ENCODE measurements at places on chromosomes 4 and X.

DNA sequence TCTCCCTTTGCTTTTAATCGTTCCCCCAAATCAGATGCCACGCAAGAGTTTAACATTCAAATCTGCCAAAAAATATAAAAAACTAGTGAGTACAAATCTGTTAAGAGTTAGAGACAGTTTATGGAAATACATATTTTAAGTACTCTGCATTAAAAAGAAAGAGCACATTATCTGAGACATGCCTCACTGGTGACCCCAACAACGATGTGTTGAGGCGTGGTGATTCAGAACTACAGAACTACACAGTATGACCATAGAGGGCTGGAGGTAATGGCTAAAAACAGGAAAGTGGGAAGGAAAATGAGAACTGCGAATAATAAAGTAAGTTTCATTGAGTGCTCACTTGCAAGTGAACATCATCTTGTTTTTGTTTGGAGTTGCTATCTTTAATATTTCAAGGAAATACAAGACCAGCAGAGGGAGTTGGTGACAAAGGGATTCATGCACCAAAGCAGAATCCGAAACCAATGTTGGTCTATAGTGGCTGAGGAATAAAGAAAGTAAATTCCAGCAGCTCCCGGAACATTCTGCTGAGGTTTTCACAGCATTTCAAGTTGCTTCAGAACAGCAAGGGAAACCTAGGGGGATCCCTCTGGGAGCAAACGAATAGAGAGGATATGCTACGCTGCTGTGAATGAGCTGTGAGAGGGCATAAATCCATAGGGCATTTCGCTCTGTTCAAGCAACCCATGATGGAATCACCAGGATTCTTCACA is 92.2 kb downstream of the DCHS2 start:
- DNase-seq: no peak

- DNase-seq: no peak
These were observed 25.1 kb downstream of the UGT2B4 start for GRCh38 chr4:69470561-69470960.

DNA sequence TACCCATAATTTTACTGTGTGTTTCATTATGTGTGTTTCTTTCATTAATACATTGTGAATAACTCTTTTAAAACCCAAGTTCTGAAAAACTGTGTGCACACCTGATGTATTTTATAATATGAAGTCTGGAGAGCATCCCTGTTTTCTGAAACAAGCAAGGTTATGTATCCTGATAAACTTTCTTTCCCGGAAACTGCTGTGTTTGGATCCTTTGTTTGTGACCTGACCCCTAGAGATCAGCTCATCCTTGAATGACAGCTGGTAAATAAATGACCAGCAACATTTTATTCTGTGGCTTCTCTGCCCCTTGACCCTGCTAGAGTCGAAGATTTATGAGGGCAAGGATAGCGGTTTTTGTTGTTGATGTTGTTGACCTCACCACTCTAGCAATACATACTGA is 535.6 kb upstream of the ZFP42 start:
- no peak for DNase-seq

DNA sequence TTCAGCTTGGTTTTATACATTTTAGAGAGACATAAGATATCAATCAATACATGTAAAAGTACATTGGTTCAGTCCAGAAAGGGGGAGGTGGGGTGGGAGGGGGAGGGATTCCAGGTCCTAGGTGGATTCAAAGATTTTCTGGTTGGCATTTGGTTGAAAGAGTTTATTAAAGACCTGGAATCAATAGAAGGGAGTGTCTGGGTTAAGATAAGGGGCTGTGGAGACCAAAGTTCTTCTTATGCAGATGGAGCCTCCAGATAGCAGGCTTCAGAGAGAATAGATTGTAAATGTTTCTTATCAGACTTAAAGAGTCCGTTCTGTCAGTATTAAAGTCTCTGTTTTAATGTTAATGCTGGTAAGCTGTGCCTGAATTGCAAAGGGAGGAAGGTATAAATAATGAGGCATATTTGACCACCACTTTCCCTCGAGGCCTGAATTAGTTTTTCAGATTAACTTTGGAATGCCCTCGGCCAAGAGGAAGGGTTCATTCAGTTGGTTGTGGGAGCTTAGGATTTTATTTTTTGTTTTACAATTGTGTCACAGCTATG is 169.9 kb downstream of the AASDH start:
- no peak for DNase-seq

DNA sequence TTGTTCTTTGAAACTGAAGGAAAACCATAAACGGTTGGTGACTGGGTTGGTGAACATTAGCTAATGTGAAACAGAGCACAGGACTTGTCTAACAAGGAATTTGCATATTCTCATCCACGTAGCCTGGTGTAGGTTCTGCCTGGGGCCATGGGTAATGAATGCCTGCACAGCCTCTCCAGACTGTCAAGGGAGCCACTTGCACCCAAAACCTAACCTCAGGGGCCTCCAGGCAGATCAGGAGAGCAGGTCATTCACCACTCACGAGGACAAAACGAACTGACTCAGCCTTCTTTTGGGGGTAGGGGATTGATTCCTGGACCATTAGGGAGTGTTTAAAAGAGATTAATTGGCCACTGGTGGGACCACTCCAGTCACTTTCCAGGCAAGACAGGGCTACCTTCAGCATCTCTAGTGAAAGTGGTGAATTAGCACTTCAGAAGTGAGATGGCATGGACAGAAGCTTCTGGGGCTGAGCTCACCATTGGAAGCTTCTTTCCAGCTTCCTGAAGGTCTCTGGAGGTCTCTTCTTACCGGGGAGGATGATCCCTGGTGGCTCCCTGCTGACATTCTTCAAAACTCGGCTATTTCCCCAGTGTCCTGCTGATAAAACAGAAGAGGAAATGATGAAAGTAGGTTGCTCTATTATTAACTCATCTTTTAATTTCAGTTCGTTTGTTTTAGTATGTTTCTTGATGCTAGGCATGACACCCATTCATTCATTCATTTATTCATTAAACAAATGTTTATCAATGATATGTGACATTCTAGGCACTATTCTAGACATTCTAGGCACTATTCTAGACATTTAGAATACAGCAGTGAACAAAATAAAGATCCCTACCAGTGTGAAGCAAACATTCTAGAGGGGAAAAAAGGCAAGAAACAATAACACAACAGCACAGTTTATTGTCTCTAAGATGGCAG is 104.5 kb upstream of the LNX1 start:
- no peak for DNase-seq

DNA sequence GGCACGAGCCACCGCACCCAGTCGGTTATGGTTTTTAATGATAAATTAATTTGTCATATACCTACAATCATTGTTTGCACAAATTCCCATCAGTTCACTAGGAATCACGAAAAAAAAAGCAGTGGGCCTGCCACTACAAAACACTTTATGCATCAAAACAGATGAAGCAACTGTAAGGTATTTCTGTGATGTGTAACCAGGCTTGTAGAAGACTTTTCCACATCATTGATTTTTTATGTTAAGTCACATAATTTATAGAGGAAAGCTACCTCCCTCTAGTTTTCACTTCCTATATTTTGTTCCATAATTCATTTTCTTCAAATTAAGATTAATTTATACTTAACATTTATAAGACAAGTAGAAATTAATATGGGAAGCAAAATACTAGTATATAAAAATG is 6.7 kb upstream of the FAM200B start:
- DNase-seq: no peak

DNA sequence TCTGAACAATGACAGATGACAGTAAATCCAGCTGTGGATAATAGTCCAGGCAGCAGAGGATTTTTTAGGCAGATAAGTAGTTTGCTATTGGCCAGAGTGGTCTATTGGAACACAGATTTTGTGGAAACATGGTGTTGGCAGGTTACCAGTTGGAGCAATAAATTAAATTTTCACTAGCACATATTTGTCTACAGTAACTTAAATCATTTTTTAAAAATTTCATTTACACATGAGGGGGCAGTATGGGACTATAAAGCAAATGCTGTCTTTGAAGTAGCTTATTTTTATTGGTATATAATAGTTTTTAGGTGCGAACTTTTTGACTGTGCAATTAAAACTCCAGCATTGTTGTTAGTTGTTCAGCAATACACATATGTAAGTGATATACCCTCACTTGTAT is 289.8 kb downstream of the ARHGAP10 start:
- DNase-seq: no peak

- DNase-seq: no peak
These were observed 30.0 kb downstream of the PKD2 start for GRCh38 chr4:88037447-88037846.
